NT2/D1 (cell line): ENCODE measurements at places on chromosomes 5 and 9.

- no peak for DNase-seq
Measured at GRCh38 chr5:170941788-170942187, 80.0 kb downstream of the RANBP17 start.

GRCh38 chr5:57777174-57777581 lies 294.6 kb upstream of the ACTBL2 start:
- no peak for DNase-seq

- DNase-seq, result no peak
Measured at GRCh38 chr9:108867829-108868228, 5.8 kb downstream of the ACTL7A start.

DNA sequence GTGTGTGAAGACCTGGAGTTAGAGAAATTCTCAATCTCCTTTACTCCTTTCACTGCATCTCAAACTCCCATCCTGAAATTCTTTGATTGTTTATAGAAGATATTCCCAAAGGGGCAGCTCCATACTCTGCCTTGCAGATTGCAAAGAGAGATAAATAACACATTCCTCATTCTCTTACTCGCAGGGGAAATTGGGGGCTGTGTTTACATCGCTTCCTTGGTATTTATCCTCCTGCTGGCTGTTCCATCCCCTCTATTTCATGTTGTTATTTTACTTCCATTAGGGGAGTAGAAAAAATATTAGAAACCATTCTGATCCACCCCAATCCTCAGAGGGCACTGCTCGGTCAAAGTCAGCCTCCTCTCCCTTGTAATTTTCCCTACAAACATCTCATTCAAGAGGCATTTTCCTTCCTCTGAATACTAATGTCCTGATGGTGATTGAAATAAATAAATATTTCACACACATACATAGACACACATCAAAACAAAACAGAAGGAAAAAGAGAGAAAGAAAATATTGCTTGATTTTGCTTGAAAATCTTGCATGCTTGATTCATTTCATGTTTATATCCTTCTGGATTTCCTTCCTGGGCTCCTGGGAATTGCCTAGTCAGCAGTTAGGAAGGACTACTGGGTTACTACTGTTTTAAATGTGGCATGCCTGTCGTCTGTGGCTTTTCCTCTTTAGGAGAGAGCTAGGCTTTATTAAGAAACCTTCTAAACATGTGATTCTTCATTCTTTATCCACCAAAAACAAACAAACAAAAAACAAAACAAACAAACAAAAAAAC lies 420.1 kb upstream of the PAPPA start:
- no peak for DNase-seq
